ENCODE measurements at places on chromosomes 3 and 15. TPM values are rescaled to one million over a fixed set of nuclear protein-coding genes. Genes with fewer than 3 reads are reported as not detected.

DNA sequence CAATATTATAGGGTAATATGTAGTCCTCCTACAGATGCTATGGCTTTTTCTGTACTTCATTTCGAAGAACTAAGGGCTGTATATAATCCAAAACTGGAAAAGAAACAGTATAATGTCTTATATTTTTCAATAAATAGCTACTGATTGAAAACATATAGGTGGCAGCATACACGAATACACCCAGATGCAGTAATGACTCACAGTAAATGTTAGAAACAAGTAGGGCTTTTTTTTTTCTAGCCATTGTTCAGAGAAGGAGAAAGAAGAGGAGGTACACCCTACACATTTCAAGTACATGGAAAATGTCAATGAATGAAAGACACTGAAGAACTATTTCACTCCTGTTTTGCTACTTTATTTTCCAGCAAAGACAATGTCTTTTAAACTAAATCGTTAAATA is 9.4 kb downstream of the DAZL start:
- H3K27ac ChIP-seq, result no peak overlapping the region
- H3K4me1 ChIP-seq, result no peaks in the 10 kb centered on the region
- no peak for DNase-seq
- H3K4me3 ChIP-seq, result no peak overlapping the region
- H3K27me3 ChIP-seq, result no peaks in the 10 kb centered on the region

DNA sequence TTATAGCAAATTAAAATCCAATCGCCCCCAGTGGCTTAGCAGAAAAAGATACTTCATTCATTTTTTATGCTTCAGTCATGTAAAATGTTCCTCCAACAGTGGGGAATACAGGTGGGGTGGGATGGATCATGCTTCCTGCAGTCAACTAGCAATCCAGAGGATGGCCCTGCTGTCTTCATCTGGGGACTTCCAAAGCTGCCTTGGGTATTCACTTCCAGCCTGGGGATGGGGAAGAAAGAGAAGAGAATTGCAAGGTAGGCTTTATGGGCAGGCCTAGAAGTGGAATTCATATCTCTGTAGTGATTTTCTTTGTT is 354.8 kb upstream of the SLCO3A1 start:
- H3K36me3 ChIP-seq, result no peaks in the 10 kb centered on the region
- no peak overlapping the region for H3K4me3 ChIP-seq
- no peaks in the 10 kb centered on the region for H3K4me1 ChIP-seq
- no peak overlapping the region for H3K27ac ChIP-seq
- H3K27me3 ChIP-seq, result no peaks in the 10 kb centered on the region
- no peak for DNase-seq

GRCh38 chr15:74869726-74870407 is 3.3 kb downstream of the SCAMP2 start:
- no peak overlapping the region for H3K4me3 ChIP-seq
- no peaks in the 10 kb centered on the region for H3K27me3 ChIP-seq
- DNase-seq, result peak; percentile 60
- no peaks in the 10 kb centered on the region for H3K36me3 ChIP-seq
- peak overlapping the region; percentile 19 for H3K27ac ChIP-seq
- peaks cover 71% of the 10 kb centered on the region for H3K4me1 ChIP-seq

DNA sequence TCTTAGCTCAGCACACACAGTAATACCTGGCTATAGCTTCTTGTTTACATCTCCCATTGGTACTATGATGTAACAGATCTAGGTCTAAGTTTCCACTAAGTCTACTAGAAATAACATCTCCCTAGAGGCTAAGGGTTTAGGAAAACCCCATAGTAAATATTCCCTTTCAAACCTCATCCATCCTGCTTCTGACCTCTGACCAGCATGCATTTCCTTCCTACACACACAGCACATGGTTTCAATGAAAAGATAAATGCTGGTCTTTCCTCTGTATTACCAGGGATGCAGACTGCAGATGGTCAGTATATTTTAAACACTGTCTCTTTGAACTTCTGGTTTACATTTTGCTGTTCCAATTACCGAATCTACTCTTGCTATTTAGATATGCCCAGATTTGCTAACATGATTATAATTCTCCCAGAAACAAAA is 96.6 kb downstream of the EFL1 start:
- no peak overlapping the region for H3K4me3 ChIP-seq
- H3K4me1 ChIP-seq, result no peaks in the 10 kb centered on the region
- H3K36me3 ChIP-seq, result no peaks in the 10 kb centered on the region
- no peaks in the 10 kb centered on the region for H3K27me3 ChIP-seq
- no peak for DNase-seq
- H3K27ac ChIP-seq, result no peak overlapping the region

GRCh38 chr3:140823106-140823505 is 118.5 kb upstream of the SLC25A36 start:
- no peak overlapping the region for H3K4me3 ChIP-seq
- H3K4me1 ChIP-seq, result no peaks in the 10 kb centered on the region
- DNase-seq, result no peak
- no peaks in the 10 kb centered on the region for H3K27me3 ChIP-seq
- H3K27ac ChIP-seq, result no peak overlapping the region
- H3K36me3 ChIP-seq, result no peaks in the 10 kb centered on the region

- no peak overlapping the region for H3K4me3 ChIP-seq
- H3K27ac ChIP-seq, result no peak overlapping the region
- H3K4me1 ChIP-seq, result no peaks in the 10 kb centered on the region
- no peaks in the 10 kb centered on the region for H3K36me3 ChIP-seq
- DNase-seq, result no peak
- H3K27me3 ChIP-seq, result no peaks in the 10 kb centered on the region
Observed at GRCh38 chr15:70586241-70586640, 177.1 kb downstream of the UACA start.

- H3K27me3 ChIP-seq, result no peaks in the 10 kb centered on the region
- H3K4me3 ChIP-seq, result no peak overlapping the region
- peak overlapping the region; percentile 24 for H3K27ac ChIP-seq
- no peak for DNase-seq
Observed at GRCh38 chr15:37094333-37094914, 5.9 kb downstream of the MEIS2 start.

DNA sequence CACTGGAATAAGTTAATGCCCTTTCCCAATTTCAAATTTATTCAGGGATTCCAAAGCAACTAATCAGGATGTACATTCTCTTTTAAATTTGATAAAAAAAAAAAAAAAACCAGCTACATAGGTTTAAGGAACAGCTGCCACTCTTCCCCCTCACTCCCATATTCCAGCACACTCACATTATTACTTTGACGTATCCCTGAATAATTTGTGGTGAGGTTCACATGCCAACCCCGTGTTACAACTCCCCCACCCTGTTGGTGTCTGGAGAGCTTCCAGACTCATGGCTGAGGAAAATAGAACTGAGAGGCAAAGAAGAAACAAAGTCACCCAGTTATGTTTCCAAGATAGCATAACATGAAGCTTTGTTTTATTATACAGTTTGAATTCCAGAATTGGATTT is 300.5 kb upstream of the MME start:
- no peaks in the 10 kb centered on the region for H3K4me1 ChIP-seq
- no peak overlapping the region for H3K27ac ChIP-seq
- no peaks in the 10 kb centered on the region for H3K36me3 ChIP-seq
- DNase-seq, result no peak
- no peaks in the 10 kb centered on the region for H3K27me3 ChIP-seq
- H3K4me3 ChIP-seq, result no peak overlapping the region

DNA sequence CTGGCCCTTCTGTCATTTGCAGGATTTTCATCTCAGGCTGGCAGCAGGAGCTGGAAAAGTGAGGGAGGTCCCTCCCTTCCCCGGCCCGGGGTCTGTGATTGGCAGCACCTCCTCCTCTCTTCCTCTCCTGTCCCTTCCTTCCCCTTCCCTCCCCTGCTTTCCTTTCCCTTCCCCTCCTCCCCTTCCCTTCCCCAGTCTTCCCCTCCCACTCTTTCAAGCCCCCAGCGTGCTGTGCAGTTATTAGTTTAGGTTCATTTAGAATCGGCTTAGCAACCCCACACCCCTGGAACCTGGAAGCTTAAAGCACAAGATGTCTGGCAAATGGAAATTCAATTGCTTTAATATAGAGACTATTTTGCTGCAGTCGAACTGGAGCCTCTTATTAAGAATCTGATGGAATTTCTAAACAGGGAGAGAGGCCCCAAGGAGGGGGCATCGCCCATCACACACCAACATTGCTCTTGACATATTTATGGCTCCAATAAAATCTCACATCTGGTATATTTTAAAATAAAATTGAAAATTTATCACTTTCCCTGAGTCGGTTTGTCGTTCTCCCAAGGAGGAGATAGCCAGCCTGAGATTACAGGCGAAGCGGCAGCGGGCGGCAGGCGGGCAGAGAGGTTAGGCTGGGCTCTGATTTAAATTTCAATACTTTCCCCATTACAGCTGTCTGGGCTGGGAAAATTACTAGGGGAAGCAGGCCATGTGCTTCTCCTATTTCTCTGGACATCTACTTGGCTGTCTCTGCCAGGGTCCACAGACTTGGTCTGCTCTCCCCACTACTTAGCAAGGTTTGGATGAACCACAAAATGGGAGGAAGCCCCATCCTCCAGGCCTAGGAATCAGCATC is 98.9 kb downstream of the LINGO1 start:
- no peaks in the 10 kb centered on the region for H3K4me1 ChIP-seq
- no peaks in the 10 kb centered on the region for H3K27me3 ChIP-seq
- DNase-seq, result no peak
- no peak overlapping the region for H3K4me3 ChIP-seq
- no peak overlapping the region for H3K27ac ChIP-seq

DNA sequence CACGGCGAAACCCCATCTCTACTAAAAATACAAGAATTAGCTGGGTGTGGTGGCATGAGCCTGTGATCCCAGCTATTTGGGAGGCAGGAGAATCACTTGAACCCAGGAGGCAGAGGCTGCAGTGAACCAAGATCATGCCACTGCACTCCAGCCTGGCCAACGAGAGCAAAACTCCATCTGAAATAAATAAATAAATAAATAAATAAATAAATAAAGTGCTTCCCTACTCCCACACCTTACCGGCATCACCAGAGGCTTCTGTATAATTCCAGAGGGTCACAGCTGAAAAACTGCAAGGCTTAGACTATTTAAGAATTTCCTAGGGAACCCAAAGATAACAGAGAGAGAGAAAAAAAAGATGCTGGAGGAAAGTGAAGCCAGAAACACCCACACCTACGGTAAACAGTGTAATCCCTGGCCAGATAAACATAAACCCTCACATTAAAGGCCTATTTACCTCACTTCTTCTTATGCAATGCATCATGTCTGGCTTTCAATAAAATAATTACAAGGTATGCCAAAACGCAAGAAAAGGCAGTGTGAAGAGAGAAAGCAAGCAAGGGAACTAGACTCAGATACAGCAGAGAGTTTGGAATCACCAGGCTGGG is 15.0 kb upstream of the TRPM1 start:
- H3K4me3 ChIP-seq, result no peak overlapping the region
- no peaks in the 10 kb centered on the region for H3K4me1 ChIP-seq
- no peak overlapping the region for H3K27ac ChIP-seq
- H3K36me3 ChIP-seq, result no peaks in the 10 kb centered on the region

DNA sequence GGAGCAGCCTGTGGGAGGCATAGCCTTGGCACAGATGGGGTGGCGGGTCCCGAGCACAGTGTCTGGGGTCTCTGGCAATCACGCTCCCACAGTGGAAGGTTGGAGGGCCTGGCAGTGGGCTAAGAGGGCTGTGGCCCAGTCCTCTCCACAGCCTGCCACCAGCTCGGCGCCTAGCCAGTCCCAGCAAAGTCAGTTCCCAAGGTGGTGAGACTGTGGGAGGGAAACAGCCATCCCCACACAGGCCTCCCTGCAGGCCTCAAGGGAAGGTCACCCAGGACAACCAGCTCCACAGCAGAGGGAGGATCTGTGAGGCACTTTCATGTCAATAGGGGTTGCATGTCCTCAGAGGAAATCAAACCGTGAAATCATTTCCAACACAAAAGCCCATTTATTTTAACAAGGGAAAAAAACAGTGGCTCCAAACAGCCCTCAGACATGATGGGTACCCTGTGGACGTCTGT is 27.6 kb upstream of the LIMD1 start:
- H3K36me3 ChIP-seq, result no peaks in the 10 kb centered on the region
- DNase-seq, result no peak
- H3K27ac ChIP-seq, result no peak overlapping the region
- no peak overlapping the region for H3K4me3 ChIP-seq

DNA sequence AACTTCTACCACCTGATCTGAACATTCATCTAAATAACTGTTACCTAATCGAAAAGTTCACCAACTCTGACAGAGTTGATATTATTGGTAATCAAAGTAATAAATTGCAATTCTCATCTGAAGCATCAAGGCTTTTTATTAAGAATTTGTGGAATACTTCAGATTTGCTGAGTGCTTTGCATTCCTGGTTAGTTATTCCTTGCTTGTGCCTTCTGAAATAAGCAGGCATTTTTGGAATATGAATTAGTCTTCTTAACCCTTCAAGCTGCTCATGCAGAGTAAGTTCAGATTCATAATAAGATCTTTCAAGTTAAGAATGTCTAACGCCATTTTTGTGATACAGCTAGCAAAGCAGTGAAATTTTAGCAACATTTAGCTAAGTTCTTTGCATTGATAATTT is 188.5 kb downstream of the ALCAM start:
- no peaks in the 10 kb centered on the region for H3K27me3 ChIP-seq
- no peak for DNase-seq

- H3K4me1 ChIP-seq, result no peaks in the 10 kb centered on the region
- H3K36me3 ChIP-seq, result no peaks in the 10 kb centered on the region
- DNase-seq, result no peak
- no peak overlapping the region for H3K4me3 ChIP-seq
- H3K27me3 ChIP-seq, result no peaks in the 10 kb centered on the region
- H3K27ac ChIP-seq, result no peak overlapping the region
Observed at GRCh38 chr3:66052721-66053549, 14.2 kb upstream of the MAGI1 start.

- no peaks in the 10 kb centered on the region for H3K4me1 ChIP-seq
- H3K4me3 ChIP-seq, result no peak overlapping the region
- no peaks in the 10 kb centered on the region for H3K27me3 ChIP-seq
Observed at GRCh38 chr3:150917951-150918350, 12.7 kb upstream of the MINDY4B start.

- no peak for DNase-seq
- H3K4me1 ChIP-seq, result no peaks in the 10 kb centered on the region
- no peak overlapping the region for H3K27ac ChIP-seq
- H3K36me3 ChIP-seq, result no peaks in the 10 kb centered on the region
Observed at GRCh38 chr15:49171790-49172189, 1.7 kb downstream of the GALK2 start.

The MTHFS gene
- 82.7 TPM for total RNA-seq

The AQP9 gene
- total RNA-seq, result 191 TPM

The COL6A5 gene
- total RNA-seq, result not detected

The CPLX3 gene
- total RNA-seq, result not detected

The SLCO2A1 gene
- 0.71 TPM for total RNA-seq

The IQCF5 gene
- total RNA-seq, result not detected

The GOLGA6D gene
- total RNA-seq, result 0.49 TPM
